ENCODE measurements at places on chromosomes 7 and 10.

GRCh38 chr7:525740-526139, 6.1 kb upstream of the PDGFA start:
- no peak for DNase-seq

DNA sequence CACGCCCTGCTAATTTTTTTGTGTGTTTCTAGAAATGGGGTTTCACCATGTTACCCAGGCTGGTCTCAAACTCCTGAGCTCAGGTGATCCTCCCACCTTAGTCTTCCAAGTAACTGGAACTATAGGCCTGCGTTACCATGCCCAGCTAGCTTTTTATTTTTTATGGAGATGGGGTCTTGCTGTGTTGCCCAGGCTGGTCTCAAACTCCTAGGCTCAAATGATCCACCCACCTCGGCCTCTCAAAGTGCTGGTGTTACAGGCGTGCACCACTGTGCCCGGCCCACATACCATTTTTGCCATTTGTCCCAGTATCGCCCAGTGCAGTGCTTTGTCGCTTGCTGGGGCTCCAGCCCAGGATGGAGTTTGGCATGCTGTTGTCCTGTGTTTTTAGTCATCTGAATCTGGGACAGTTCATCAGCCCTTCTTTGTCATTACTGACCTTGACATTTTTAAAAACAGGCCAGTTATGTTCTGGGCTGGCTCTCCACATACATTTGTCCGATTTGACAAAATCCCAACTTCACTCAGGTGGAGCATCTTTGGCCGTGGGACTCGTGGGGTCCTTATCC, 16.7 kb downstream of the FOXK1 start:
- no peak for DNase-seq

DNA sequence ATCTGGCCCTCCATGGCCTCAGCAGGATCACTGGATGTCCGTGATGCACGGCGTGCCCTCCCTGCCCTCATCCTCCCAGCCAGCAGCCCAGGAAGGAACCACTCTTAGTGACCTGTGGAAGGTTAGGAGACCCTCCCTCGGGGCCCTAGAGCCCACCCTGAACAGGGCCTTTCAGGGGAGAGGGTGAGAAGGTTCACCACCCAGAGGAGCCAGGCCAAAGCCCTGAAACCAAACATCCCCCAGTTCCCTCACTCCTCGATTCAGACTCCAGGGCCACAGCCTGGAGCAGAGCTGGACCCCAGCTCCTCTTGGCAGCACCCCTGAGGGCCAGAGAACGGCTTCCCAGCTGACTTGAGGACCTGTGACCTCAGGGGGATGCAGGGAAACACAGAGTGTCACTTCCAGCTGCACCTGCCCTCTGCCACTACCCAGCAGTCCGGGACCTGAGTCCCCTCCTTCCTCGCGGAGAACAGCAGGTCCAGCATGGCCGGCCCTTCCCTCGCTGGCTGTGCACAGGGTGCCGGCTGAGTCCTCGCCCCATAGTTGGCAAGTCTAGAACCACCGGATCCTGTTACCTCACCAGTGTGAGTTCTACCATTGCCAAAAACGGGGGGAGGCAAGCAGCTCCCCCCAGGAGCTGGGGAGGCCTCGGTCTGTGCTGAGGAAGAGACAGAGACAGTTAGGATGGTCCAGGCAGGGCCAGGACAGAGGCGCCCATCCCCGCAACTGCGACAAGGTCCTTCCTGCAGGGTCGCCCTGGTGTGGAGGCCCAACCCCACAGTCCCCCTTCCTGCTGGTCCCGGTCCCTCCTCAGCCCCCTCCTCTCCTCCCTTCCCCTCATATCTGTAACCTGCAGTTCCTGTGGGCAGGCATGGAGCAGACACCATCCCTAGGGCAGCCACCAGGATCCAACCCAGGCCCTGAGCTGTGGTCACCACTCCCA, 158.6 kb downstream of the NRF1 start:
- DNase-seq, result no peak

- peak; percentile 85 for DNase-seq
Measured at GRCh38 chr10:47311932-47312662, 10.2 kb upstream of the GDF2 start.

DNA sequence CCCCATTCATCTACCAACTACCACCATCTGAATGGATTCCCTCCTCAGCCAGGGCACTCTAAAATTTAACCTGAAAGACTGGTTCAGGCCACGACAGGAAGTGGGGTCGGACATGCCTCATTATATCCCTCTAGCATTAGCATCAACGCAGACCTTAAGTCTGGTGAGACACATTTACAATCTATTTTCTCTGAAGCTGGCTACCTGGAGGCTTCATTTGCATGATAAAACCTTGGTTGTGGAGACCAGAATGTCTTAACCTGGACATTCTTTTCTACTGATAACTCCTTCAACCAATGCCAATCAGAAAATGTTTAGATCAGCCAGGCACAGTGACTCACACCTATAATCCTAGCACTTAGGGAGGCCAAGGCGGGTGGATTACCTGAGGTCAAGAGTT, 42.3 kb downstream of the SVOPL start:
- DNase-seq, result no peak

DNA sequence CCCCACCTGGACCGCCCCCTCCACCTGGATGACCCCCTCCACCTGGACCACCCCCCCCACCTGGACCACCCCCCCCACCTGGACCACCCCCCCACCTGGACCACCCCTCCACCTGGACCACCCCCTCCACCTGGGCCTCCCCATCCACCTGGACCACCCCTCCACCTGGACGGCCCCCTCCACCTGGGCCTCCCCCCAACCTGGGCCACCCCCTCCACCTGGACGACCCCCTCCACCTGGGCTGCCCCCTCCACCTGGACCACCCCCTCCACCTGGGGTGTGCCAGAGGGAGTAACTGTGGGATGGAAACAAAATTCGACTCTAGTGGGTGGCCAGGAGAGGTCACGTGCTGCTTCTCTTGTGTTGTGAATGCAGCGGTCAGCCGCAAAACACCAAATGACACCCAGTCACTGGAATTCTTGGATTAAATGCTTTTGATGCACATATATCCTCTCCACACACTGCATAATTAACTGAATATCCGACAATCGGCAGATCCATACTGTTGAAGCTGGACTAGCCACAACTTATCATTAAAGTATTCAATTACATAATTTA, 316.7 kb downstream of the PTPRN2 start:
- DNase-seq, result no peak

DNA sequence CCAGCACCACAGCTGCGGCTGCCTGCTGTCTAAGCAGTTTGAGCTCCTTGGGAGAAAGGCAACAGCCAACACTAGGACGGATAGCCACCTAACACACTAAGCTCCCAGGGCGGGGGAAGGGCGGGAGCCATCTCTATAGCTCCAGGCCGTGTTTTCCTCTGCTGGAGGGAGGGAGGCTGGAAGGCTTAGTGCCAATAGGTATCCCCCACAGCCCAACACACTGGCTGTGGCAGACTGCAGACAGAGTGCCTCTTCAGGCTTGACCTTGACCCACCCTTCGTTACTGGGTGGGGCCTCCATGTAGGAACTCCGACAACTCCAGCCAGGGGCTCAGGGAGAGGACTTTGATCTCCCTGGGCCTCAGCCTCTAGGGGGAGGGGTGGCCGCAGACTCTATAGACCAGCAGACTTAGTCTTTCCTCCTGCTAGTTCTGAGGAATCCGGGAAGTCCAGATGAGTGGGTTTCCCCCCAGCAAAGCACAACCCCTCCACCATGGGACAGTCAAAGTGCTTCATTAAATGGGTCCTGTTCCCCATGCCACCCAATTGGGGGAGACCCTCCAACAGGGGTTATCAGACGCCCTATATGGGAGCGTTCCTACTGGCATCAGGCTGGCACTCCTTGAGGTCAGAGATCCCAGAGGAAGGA, 314.4 kb upstream of the MKI67 start:
- DNase-seq, result no peak

DNA sequence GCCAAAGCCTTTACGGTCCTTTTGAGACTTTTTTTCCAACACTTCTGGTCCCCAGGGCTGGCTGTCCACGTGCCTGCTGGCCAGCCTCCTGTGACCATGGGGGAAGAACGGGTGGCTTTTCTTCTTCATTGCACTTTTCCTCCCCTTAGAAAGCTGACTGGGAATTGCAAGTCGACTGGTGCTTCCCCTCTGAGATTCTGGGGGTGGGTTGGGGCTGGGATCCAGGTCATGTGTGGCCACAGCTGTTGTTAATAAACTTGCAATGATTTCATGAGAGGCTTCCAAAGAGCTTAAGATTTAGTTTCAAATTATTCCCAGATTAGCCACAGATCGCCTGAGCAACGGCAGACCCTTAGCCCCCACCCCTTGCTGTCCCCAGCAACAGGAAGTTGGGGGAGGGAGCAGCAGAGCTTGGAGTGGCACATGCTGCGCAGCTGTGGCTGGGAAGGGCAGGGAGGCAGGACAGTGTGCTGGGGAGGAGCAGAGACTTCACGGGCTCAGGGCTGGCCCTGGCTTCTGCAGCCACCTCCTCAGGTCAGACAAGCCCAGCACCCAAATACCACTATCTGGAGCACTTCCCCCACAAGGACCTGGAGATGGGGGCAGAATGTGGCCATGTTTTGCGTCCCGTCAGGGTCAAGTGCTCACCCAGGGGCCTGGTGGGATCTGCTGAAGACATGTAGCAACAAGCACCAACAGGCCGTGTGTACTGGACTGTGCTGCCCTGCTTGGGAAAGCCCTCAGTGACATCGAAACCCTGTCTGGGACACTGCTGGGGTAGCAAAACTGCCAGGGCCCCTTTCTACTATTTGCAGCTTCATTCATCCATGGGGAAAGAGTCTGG, 147.1 kb downstream of the RNF216 start:
- DNase-seq, result peak; percentile 72

- no peak for DNase-seq
Measured at GRCh38 chr7:71236230-71237105, 104.5 kb downstream of the GALNT17 start.

GRCh38 chr7:113922049-113922448, 3.2 kb upstream of the PPP1R3A start:
- DNase-seq, result no peak

DNA sequence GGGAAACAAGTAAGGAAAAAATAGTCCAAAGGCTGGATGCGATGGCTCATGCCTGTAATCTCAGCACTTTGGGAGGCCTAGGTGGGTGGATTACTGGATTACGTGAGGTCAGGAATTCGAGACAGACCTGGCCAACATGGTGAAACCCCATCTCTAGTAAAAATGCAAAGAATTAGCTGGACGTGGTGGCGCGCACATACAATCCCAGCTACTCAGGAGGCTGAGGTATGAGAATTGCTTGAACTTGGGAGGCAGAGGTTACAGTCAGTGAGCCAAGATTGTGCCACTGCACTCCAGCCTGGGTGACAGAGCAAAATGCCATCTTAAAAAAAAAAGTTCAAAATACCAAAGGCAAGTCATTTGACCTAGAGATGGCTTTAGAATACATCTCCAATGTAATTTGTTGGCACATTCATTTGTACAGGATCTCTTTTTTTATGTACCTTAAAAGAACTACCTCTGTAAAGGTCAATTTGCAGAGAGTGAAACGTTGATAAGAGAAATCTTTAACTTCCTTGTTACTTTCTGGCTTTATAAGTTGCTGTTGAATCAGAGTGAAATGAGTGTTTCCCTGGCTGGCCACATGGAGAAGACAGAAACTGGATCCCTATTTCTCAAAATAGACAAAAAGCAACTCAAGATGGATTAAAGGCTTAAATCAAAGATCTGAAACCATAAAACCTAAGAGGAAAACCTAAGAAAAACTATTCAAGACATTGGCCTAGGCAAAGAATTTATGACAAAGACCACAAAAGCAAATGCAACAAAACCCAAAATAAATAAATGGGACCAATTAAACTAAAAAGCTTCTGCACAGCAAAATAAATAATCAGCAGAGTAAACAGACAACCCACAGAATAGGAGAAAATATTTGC, 260.7 kb downstream of the KLF6 start:
- no peak for DNase-seq

DNA sequence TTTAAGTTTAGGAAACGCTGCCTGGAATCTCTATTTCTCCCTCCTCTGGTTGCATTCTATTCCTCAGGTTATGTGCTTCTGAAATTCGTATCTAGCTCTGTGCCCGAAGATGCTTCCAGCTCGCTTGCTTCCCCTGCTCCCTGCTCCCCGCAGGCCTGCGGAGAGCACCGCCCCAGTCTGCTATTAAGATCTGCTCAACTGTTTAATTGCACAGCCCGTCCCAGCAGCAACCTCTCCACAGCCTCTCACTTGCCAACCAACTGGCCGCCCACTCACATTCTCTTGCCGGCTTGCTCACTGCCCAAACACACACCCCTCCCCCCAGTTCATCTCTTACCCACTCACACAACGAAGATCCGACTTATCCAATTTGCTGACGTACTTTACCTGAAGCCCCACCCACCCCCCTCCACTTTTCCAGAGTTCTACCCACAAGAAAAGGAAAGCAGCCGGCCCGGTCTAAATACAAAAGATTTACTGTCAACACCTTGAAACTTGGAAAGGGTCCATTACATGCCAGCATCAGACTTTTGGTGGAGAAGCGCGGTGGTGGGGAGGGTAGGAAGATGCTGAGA, 167.3 kb upstream of the KLF14 start:
- DNase-seq, result peak; percentile 38

DNA sequence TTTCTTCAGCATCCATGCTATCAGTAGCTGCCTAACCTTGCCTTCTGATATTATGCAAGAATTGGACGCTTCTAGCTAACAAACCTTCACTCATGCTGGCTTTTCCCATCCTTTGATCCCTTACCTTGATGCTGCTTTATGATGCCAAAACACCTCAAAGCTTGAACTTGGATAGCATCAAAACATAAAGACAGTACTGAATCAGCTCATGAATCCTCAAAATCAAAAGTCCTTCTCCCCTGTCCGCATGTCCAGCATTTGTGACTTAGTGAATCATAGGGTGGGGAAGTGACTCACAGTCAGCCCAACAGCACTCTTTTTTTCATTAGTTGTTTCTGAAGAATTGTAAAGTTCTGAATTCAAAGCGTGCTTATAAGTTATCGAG, 89.5 kb upstream of the PIK3CG start:
- DNase-seq, result no peak

DNA sequence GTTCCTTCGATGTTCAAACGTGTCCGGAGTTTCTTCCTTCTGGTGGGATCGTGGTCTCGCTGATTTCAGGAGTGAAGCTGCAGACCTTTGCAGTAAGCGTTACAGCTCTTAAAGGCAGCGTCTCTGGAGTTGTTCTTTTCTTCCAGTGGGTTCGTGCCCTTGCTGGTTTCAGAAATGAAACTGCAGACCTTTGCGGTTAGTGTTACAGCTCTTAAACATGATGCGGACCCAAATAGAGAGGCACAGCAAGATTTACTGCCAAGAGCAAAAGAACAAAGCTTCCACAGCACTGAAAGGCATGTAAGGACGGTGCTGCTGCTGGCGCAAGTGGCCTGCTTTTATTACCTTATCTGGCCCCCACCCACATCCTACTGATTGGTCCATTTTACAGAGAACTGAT, 931.4 kb downstream of the IPMK start:
- no peak for DNase-seq

DNA sequence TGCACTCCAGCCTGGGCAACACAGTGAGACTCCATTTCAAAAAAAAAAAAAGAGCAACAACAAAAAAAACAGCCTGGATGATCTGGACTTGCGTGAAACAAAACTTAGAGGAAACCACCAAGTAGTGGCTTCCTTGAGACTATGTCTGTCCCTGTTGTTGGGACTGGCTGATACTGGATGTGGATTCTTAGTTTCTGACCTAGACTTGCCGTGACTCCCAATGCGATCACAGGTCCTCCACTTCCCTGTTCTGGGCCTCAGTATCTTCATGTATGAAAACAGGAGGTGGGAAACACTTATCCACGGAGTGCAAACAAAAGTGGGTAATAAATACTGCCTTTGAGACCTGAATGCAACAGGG, 125.7 kb downstream of the PRPF18 start:
- no peak for DNase-seq

All from midbrain (tissue), 1 donor.